WERI-Rb-1 (cell line): ENCODE measurements at places on chromosomes 12 and 14.

- DNase-seq, result no peak
Observed at GRCh38 chr12:86697916-86698640, 441.9 kb upstream of the MGAT4C start.

DNA sequence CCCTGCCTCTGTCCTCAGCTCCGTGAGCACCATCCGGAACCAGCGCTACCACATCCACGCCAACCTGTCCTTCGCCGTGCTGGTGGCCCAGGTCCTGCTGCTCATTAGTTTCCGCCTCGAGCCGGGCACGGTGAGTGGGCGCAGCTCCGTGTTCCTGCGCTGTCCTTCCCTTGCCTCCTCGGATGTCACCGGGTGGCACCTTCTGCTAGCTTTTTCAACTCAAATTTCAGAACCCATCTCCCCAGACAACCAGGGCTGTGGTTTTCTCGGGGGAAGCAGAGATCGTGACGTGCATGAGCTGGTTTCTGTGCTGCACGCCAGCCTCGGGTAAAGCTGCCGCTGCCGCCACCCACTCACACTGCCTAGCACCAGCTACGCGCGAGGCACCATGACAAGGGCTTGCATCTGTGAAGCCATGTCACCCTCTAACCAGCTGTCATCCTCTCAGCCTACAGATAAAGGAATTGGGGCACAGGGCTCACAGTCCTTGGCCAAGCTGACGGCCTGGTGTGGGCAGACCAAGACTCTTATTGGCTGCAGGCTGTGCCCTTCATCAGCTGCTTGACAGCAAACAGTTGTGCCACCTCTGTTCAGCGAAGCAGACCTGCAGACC lies 152.1 kb downstream of the ADGRD1 start:
- no peak for DNase-seq

DNA sequence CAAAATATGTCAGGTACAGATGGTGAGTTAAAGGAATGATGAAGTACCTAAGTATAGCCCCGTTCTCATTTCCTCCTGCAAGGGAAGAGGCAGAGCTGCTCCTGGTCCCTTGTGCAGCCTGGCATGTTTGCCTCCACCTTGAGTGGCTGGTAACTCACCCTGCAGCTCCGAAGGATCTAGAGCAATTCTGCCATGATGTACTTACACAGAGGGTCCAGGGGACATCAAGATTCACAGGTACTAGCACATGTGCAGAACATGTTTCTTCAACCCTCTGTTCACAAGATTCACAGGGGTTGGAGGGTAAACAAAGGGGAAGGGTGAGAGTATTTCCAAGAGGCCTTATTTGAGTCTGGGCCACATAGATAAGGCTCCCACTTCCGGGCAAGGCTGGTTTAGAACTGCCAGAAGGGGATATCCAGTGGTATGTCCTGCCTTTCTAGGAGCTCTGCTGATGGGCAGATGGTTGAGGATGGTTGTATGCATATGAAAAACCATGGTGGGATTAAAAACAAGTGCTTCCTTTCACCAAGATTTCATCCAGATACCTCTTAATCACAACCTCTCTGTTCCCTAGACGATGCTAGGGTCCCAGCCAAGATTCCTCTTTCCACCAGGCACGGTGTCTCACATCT lies 7.7 kb downstream of the DCTN2 start:
- no peak for DNase-seq

DNA sequence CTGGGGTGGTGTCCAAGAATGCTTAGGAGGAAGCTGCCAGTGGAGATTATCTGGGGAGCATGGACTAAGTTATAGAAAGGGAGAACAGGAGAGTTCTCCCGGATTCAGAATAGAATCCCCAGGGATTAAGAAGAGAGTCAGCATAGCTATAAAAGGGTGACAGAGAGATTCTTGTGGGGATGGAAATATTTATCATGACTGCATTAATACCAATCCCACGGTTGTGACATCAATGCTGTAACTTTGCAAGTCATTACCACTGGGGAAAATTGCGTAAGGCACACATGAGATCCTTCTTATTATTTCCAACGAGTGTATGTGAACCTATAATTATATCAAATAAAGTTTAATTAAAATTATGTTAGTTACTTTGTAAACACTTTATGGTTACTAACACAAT lies 447.9 kb upstream of the TMEM132C start:
- DNase-seq, result no peak

- DNase-seq, result peak; percentile 54
Observed at GRCh38 chr12:57069523-57069922, 9.1 kb downstream of the NEMP1 start.

- DNase-seq, result no peak
Observed at GRCh38 chr12:118827606-118828005, 153.7 kb upstream of the SRRM4 start.

GRCh38 chr12:42145197-42145549 lies 499 bp upstream of the GXYLT1 start:
- no peak for DNase-seq

DNA sequence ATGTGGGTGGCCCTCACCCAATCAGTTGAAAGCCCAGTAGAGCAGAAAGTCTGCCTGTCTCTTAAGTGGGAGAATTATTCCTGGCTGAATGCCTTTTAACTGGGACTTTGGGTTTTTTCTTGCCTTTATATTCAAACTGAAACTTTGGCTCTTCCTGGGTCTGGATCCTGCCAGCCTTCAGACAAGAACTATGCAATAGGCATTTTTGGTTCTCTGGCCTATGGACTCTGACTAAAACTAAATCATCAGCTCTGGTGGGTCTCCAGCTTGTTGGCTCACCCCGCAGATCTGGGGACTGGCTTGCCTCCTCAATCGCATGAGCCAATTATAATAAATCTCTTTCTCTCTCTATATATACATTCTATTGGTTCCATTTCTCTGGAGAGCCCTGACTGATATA lies 173.0 kb upstream of the IGF1 start:
- DNase-seq, result no peak

- DNase-seq, result no peak
Observed at GRCh38 chr12:121442028-121442948, 42.4 kb downstream of the RNF34 start.

- no peak for DNase-seq
Observed at GRCh38 chr12:80411787-80412186, 32.2 kb upstream of the PTPRQ start.

- no peak for DNase-seq
Observed at GRCh38 chr14:75640876-75641275, 19.8 kb downstream of the ERG28 start.
